ENCODE measurements at places on chromosomes 2 and 18. TPM values are rescaled to one million over a fixed set of nuclear protein-coding genes. Genes with fewer than 3 reads are reported as not detected.

ARHGEF4 gene
- total RNA-seq, result 12.9 TPM

SEC11C gene
- 17.4 TPM for total RNA-seq

HOXD12 gene
- total RNA-seq, result not detected

CGREF1 gene
- total RNA-seq, result 6.9 TPM

RPRD1A gene
- total RNA-seq, result 48.1 TPM

CFAP65 gene
- total RNA-seq, result 0.22 TPM

ARHGAP15 gene
- total RNA-seq, result not detected

METAP1D gene
- total RNA-seq, result 11.5 TPM

DNAJC5G gene
- total RNA-seq, result not detected

DUSP2 gene
- total RNA-seq, result 1.2 TPM

ACOXL gene
- total RNA-seq, result not detected

CNTNAP5 gene
- total RNA-seq, result not detected

TNS1 gene
- total RNA-seq, result 102 TPM

GALNT3 gene
- 1.2 TPM for total RNA-seq

NEU2 gene
- not detected for total RNA-seq

CNGA3 gene
- 0.43 TPM for total RNA-seq

C1QL2 gene
- total RNA-seq, result not detected

CHRNG gene
- total RNA-seq, result not detected

TXNDC2 gene
- not detected for total RNA-seq

UBR3 gene
- 81.1 TPM for total RNA-seq

SNTG2 gene
- not detected for total RNA-seq

ANO7 gene
- total RNA-seq, result 1.2 TPM

CYBRD1 gene
- 568 TPM for total RNA-seq

FAM228A gene
- total RNA-seq, result 0.43 TPM

TUBA4B gene
- total RNA-seq, result not detected

PRSS56 gene
- total RNA-seq, result not detected

ATIC gene
- 18.8 TPM for total RNA-seq

DUSP19 gene
- total RNA-seq, result 3.5 TPM

GATA6 gene
- 1.4 TPM for total RNA-seq

ZC3H6 gene
- total RNA-seq, result 8.6 TPM

ZNF512 gene
- total RNA-seq, result 25.6 TPM

MOGAT1 gene
- not detected for total RNA-seq

TMEM169 gene
- total RNA-seq, result 0.22 TPM

TAF4B gene
- total RNA-seq, result 4.6 TPM

FRZB gene
- total RNA-seq, result 1.4 TPM

GPAT2 gene
- 0.76 TPM for total RNA-seq

TYW5 gene
- total RNA-seq, result 11.8 TPM

IL1F10 gene
- total RNA-seq, result not detected

TRPM8 gene
- not detected for total RNA-seq

KCNS3 gene
- total RNA-seq, result 1.2 TPM

GLI2 gene
- total RNA-seq, result 3.5 TPM

KRTCAP3 gene
- not detected for total RNA-seq

ILKAP gene
- total RNA-seq, result 26.1 TPM

PARD6G gene
- total RNA-seq, result 1.6 TPM

WIPF1 gene
- total RNA-seq, result 40.9 TPM
